ENCODE measurements at places on chromosomes 1 and 21.
A peak's percentile ranks its signal among the peaks of the same experiment; 100 is the strongest.

DNA sequence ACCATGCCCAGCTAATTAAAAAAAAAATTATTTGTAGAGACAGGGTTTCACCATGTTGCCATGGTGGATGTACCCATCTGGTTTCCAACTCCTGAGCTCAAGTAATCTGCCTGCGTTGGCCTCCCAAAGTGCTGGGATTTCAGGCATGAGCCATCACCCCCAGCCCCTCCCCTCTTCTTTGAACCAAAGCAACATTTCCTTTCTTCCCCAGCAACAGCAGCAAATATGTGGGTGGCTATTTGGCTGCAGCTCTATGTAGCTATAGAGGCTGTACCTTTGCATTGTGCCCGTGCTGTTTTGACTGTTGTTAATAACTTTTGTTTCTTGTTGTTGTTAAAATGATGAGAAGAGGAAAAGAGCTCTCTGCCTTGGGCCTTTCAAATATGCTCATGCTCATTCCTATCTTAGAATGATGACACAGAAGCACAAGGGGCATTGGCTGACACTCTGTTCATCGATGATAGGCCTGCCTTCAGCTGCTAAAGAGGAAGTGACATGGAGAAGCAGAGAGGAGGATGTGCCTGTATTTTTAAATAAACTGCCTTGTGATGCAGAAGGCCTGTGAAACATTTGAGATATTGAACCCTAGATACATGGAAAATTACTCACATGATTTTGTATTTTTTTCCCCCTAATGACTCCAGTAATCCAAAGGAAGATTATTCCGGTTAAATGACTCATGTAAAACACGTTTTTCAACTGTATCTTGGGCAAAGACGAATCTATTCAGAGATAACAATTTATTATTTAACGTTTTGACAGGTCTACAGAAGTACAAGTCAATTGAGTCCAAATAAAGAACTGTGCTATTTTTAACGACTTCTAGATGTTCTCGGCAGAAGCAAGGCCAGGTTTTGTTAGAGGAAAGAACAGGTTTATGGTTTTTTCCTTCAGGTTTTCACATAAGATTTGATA is 20.5 kb upstream of the XPR1 start:
- no peak for DNase-seq

- DNase-seq = no peak
These were observed 76.5 kb downstream of the ACTL8 start for GRCh38 chr1:17831597-17831996.

GRCh38 chr1:247294282-247294681 is 37.4 kb downstream of the ZNF496 start:
- no peak for DNase-seq

DNA sequence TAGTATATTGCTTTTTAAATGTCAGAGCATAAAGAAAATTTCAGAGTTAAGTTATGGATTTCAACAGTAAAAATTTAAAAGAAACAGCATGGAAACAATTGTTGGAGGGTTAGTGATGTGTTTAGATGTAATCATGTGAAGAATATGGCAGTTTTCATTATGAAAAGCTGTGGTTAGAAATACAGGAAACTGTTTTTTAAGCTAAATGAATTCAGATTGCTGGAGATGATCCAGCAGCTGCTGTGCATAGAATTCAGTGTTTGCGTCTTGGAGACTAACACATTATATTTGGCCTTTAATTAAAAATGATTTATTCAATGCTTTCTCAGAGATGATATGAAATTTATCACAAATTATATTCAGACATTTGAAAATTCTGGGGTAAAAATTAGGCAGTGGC is 273.6 kb upstream of the LRRC7 start:
- no peak for DNase-seq

GRCh38 chr1:201288765-201289164 is 5.5 kb downstream of the PKP1 start:
- no peak for DNase-seq

DNA sequence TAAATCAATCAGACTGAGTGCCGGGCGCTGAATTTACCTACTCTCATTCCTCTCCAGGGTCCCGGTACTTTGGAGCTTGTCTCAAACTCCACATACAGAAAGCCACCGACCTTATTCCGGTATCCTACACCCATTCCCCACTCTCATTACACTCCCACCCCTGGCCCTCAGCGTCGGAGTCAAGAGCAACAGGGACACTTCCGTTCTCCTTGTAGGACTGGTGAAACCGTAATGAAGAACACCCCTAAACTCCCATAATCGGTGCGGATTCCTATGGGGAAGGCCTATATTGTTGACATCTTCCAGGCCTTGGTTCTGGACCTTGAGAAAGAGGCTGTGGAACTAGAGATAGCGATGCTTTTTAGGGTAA is 798 bp downstream of the ZBED6 start:
- no peak for DNase-seq

DNA sequence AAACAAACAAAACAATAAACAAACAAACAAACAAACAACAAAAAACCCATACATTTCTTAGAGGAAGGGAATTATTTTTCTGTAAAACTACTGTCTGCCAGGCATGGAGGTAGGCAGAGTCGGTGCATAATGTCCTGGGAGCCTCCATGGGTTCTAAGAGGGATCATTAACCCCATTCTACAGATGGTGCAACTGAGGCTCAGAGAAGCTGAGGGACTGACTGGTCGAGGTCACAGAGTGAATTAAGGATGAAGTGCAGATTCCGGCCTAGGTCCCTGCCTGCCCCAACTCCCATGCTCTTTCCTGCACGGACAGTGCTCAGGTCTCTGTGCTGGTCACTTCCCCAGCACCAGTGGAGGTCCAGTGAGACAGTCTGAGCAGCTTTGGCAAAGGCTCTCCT is 15.8 kb upstream of the WNT4 start:
- DNase-seq = no peak

DNA sequence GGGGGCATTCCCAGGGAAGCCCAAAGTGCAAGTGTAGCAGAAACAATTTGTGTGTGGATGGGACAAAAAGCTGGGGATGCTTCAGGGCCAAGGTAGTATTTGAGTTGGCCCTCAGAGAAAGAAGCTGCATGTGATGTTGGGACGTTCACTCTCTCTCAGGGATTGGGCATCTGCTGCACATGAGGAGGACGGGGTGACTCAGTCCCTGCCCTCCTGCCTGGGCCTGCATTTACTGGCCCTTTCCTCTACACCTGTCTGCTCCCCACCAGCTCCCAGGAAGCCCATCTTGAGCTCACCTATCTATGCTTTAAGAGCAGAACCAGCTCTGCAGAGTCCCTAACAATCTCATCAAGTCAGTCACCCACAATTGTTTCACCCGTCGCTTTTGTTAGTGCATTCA is 23.5 kb upstream of the MPZL1 start:
- DNase-seq = no peak

DNA sequence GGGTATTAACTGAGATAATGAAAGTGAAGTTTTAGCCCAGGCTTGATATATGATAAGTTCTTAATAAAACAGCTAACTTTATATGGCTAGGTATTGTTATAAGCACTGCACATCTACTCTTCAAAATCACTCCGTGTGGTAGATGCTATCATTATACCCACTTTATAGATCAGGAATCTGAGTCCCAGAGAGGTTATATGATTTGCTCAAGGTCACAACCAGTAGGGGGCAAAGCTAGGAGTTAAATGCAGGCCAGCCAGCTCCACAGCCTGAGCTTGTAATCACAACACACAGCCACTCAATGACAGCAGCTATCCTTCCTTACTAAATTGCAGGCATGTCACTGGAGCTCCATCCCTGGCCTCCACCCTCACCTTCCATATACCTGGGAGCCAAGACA is 115.8 kb downstream of the CAPN8 start:
- DNase-seq = no peak

DNA sequence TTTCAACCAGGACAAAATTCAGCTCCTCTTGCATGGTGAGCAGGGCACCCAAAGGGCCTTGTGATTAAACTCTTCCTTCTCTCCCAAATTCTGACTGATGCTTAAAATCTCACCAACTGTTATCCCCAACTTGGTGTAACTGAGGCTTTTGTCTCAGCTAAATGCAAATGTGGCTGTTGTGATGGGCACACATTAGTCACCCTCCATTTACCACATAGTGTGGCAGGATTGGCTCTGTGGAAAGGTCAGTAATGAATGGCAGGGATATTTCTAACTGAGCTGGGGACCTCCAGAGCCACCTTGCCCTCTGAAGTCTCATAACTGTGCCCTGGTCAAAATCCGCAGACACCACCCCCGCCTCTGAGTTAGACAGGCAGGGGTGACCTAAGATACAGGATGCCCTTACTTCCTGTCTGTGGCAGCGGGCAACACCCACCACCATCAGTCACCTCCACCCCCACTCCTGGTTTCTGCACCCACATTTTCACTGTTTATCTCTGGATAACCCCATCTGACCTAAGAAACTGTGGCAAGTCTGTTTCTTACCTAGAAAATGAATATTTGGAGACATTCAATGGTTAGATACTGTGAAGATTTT is 25.4 kb upstream of the RGS16 start:
- peak; percentile 24 for DNase-seq

DNA sequence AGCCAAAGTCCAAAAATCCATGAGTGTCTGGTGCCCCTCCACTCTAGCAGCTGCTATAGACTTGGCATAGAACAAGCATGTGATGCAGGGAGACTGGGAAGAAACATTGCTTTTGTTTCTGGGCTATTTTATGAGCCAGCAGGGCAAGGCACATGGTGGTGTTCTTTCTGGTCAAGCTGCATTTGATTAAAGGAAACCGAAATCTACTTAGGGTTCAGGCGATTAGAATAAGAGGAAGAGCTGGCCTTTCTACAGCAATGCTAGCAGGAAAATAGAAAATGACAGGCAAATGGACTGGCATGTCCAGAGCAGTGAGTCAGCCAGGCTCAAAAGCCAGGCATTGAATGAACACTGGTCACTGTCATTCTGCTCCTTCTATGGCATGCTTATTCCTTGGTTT is 28.5 kb upstream of the ARHGAP29 start:
- no peak for DNase-seq

GRCh38 chr1:156281281-156281680 is 1.3 kb downstream of the SMG5 start:
- no peak for DNase-seq

GRCh38 chr1:83500987-83501591 is 497.8 kb downstream of the TTLL7 start:
- DNase-seq = no peak

GRCh38 chr1:233289676-233290075 is 5.8 kb downstream of the PCNX2 start:
- no peak for DNase-seq

- no peak for DNase-seq
These were observed 9.0 kb downstream of the ADORA1 start for GRCh38 chr1:203136409-203137042.

DNA sequence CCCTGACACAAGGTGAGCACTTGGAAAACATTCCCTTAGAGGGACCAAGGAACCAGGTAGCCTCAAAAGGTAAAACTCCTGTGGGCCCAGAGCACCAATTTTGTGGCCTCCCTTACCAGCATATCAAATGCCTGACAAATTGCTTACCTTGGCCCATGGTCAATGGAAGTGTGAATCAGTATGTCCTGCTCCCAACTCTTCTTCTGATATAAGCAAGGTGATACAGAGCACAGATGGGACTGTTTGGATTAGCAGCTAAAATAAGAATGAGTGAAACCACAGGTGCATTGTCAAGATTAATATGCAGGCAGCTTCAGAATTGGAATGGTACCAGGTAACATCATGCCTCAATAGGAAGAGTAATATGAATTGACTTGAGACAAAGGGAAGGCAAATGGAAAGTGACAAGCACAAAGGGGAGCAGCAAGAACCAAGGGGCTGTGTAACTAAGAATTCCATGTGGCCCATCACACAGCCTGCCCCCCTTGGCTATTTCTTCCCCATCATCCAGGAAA is 156.8 kb upstream of the KCND3 start:
- DNase-seq = no peak

DNA sequence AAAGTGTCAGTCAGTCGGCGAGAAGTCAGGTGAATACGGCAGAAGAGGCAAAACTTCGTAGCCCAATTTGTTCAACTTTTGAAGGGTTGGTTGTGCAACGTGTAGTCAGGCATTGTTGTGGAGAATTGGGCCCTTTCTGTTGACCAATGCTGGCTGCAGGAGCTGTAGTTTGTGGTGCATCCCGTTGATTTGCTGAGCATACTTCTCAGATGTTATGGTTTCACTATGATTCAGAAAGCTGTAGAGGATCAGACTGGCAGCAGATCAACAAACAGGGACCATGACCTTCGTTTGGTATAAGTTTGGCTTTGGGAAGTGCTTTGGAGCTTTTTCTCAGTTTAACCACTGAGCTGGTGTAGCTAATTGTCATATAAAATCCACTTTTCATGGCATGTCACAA is 190.2 kb upstream of the ADAMTS5 start:
- no peak for DNase-seq

GRCh38 chr1:18951818-18952391 is 4.6 kb downstream of the IFFO2 start:
- peak; percentile 62 for DNase-seq

GRCh38 chr1:72105201-72105600 is 177.1 kb downstream of the NEGR1 start:
- no peak for DNase-seq

Measured in activated CD8-positive, alpha-beta memory T cell treated with anti-CD3 and anti-CD28 coated beads for 1 hour (primary cell).